ENCODE measurements at places on chromosomes 1 and 21. TPM values are rescaled to one million over a fixed set of nuclear protein-coding genes. Genes with fewer than 3 reads are reported as not detected.

Gene MAP3K21
- 10.6 TPM for total RNA-seq

Gene SH3BP5L
- total RNA-seq, result 22.9 TPM

Gene HSD3B1
- total RNA-seq, result not detected

Gene C1orf87
- total RNA-seq, result not detected

Gene LELP1
- total RNA-seq, result not detected

Gene EXTL1
- total RNA-seq, result not detected

Gene CYP2J2
- total RNA-seq, result 3.0 TPM

Gene LRRC53
- total RNA-seq, result not detected

Gene BATF3
- total RNA-seq, result not detected

Gene MCOLN2
- 0.78 TPM for total RNA-seq

Gene ILDR2
- total RNA-seq, result not detected

Gene COL24A1
- not detected for total RNA-seq

Gene NEGR1
- total RNA-seq, result 0.05 TPM

Gene RAB25
- total RNA-seq, result 206 TPM

Gene NPHP4
- total RNA-seq, result 6.2 TPM

Gene SAMD13
- total RNA-seq, result 1.3 TPM

Gene CD34
- total RNA-seq, result not detected

Gene FAM167B
- not detected for total RNA-seq

Gene UBASH3A
- total RNA-seq, result not detected

Gene SLAMF9
- total RNA-seq, result 32.0 TPM

Gene ASAP3
- 20.3 TPM for total RNA-seq

Gene DDAH1
- total RNA-seq, result 5.5 TPM

Gene ETNK2
- total RNA-seq, result 17.7 TPM

Gene LTN1
- 14.9 TPM for total RNA-seq

Gene RAB7B
- total RNA-seq, result 35.4 TPM

Gene DNASE2B
- not detected for total RNA-seq

Gene KCNE2
- not detected for total RNA-seq

Gene TNFRSF18
- total RNA-seq, result 0.98 TPM

Gene TSNAX
- 20.3 TPM for total RNA-seq

Gene ZBTB8B
- not detected for total RNA-seq

Gene ARMH1
- total RNA-seq, result not detected

Gene DIO1
- total RNA-seq, result 0.35 TPM

Gene SLC26A9
- 0.19 TPM for total RNA-seq

Gene ROR1
- 1.5 TPM for total RNA-seq

Gene CLCNKB
- total RNA-seq, result not detected

Gene C1orf21
- 21.9 TPM for total RNA-seq

Gene TRIM67
- not detected for total RNA-seq

Gene CFHR5
- total RNA-seq, result not detected

Gene PTCH2
- not detected for total RNA-seq

Gene PLA2G2F
- total RNA-seq, result not detected

Gene RPRD2
- total RNA-seq, result 9.6 TPM

Gene ZNF683
- not detected for total RNA-seq

Gene SPRR3
- total RNA-seq, result 324 TPM

Gene NUAK2
- total RNA-seq, result 18.8 TPM

Gene GUCA2A
- total RNA-seq, result not detected

Gene CD5L
- not detected for total RNA-seq
